ENCODE measurements at places on chromosomes 6 and 20.

- no peak for DNase-seq
Measured at GRCh38 chr6:167678102-167679101, 148.3 kb upstream of the AFDN start.

DNA sequence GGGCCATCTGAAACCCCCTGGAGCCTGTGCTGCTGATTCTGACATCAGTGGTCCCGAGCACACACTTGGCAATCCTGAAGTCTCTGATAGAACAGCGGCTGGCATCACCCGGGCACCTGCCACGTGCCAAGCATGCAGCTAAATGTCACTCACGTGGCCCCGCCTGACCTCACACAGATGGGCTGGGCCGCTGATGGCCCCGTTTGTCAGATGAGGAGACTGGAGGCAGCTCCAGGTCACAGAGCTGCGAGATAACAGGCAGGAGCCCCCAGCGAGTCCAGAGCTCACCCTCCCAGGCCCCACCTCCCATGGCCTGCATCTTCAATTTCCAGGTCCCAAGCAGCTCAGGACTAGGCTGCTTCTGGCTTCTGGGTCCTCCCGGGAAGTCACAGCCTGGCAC is 67.2 kb downstream of the YTHDF1 start:
- DNase-seq = no peak

- no peak for DNase-seq
Measured at GRCh38 chr6:107448776-107449175, 10.6 kb downstream of the PDSS2 start.

DNA sequence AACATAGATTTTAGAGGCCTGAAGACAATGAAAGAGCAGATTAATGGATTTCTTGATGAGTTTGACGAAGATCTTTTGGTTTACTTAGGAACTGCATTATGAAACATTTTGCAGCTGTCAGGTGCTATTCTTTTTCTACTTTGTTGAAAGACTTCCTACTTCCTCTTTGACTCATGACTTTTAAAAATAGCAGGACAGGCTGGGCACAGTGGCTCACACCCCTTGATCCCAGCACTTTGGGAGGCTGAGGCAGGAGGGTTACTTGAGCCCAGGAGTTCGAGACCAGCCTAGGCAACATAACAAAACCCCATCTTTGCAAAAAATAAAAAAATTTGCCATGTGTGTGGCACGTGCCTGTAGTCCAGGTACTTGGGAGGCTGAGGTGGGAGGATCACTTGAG is 52.0 kb downstream of the ITCH start:
- DNase-seq = no peak

DNA sequence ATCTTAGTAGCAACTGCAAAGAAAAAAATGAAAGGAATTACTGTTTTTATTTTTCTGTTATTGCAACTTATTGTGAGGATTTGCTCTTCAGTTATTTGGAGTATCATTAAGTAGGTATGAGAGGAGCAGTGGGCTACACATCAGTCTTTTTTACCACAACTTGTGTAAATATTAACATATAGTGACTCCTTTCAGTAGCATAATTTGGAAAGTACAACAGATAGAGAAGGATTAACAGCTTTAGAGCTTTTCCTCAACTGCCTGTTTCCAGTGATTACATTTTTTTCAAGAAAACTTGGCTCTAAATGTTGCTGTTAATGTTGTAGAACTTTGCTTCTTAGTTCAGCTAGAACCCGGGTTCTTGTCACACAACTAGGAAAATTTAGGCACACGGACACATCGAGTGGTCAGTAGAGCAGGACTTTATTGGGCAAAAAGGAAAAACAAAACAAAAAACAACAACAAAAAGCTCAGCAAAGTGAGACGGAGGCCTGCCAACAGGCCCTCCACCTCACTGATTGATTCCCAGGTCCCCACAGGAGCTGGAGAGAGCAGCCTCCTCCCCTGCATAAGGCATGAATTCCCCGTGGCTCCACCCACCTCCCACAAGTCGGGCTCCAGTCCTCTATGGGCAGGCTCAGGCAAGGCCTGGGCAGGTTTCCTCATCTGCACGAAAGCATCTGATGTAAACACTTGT is 75.1 kb downstream of the ADGRG6 start:
- DNase-seq = no peak

DNA sequence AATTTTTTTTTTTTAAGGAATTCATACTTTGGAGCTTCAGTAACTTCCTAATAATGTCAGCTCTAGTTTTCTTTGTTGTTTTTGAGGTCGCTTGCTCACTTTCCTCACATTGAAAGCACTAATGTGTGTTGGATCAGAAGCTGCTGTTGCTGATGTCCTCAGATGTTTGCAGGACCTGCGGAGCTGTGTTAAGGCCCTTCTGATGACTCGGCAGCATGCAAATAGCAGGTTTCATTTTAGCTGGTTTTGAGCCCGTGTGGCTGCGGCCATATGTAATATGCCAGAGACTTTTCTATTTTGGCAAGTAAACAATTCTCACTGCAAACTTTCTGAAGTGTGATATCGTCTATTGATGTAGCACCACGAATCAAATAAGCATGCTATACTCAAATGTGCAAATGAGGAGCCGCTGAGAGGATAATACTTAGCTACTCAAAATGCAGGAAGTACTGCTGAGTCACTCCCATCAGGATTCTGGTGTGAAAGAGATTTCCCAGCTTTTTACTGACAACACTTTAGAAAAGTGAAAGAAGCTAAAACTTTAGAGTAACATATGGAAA is 187.8 kb downstream of the SASH1 start:
- DNase-seq = peak; percentile 21

- no peak for DNase-seq
Measured at GRCh38 chr6:122388945-122389344, 10.5 kb upstream of the HSF2 start.

DNA sequence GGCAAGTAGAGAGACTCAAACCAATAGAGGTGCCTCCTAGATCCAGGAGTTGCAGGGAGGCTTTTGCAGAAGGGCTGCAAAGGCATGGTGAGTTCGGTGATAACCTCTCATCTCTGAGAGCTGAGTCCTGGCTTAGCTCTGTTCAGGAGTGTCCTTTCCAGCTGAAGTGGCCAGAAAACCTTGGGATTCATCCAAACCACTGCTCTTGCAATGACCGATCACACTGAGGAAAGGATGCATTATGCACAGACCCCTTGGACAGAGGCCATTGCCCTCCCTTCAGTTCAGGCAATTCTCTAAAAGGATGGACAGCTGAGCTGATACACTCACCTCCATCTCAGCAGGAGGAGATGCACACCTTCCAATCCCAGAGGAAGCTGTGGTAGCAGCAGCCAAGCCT is 158.8 kb upstream of the ENPP5 start:
- no peak for DNase-seq

GRCh38 chr6:33264015-33264414 is 7.7 kb downstream of the VPS52 start:
- no peak for DNase-seq

DNA sequence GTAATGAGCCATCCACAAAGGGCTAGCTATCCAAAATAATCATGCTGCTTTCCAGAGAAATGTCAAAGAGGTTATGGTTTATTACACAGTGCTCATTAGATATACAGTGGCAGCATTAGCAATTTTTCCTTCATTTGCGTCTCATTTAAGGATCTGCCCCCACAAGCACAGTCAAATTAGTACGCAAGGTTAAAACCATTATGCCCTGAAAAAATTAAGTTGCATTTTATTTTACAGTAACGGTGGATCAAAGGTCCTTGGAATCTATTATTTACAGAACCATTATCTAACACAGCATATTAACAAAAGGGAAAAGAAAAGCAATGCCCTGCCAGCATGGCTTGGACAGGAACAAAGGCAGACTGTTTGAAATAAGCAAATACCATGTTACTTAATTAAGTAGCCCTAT is 144.8 kb downstream of the PDSS2 start:
- no peak for DNase-seq

DNA sequence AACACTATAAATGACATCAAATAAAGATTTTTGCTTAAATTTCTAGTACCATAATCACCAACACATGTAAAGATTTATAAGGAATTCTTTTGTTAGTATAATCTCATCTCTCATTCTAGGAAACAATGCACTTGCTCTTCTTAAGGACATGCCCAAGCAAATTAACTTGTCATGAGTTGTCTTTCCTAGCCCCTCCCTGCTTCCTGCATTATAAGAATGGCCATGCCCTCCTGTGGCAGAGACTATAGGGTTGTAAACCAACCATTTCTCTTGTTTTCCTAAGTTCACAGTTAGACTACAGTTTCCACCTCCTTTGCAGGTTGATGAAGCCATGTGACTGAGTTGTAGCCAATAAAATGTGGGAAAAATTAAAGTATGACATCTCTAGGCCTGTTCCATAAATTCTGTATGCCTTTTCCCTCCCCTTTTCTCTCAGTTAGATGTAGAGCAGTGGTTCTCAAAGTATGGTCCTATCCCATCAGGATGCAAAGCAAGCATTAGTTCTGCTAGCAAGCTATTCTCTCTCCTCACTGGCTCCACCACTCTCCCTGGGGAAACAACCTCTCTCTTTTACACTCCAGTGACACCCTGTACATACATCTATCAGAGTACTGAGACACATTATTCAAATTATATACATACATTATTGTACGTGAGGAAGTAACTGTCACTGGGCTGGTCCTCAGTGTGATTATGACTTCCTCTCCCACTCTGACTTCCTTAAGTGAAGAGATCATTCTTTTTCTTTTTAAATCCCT is 295.0 kb downstream of the PKHD1 start:
- DNase-seq = no peak

DNA sequence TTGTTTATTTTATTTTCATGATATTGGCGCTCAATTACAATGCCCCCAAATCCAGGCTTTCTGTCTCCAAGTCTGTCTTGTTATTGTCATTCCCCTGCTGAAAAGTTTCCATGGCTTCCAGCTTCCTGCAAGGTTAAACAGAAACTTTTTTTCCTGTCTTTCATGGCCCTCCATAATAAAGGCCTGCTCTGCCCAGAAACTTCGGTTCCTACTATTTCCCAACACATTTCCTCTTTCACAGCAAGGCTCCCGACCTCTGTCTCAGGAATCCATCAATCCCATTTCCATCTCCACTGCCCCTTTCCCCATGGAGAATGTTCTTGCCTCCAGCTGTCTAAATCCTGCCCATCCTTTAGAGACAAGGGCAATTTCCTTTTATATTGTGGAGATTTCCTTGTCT is 365.2 kb upstream of the JARID2 start:
- no peak for DNase-seq

DNA sequence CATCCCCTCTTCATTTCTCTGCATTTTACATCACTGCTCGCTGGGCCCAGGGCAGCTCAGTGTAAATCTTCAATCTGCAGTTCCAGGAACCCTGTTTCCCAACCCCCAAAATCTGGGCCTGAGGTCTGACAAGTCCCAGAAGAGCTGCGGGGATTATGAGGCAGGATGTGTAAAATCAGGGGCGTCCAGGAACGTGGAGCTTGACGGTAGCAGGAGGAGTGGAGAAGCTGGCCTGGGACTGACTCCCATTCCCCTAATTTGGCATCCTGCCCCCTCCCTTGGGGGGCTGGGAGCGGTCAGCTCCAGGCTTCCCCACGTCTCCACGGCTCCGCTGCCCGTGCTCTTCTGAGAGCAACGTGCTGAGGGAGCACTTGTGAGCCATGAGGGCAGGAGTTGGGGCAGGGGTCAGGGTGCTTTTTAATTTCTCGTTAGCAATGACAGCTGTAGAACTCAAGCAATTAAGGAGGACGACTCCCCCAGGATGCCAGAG is 23.4 kb upstream of the VEGFA start:
- no peak for DNase-seq

DNA sequence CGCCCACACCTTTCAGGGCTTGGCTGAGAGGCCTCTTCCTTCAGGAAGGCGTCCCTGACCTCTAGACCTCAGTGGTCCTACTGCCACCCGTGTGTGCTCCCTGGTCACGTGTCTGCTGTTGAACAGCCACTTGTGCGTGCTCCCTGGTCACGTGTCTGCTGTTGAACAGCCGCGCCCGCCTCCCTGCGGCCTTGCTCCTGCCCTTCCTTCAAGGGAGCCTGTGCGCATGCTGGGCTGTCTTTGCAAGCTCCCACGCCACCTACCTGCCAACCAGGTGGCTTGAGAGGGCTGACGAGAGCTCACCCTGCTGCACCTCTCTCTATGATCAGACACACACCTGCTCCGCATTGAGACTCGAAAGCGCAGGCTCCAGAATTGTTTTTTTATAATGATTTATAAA is 179.3 kb downstream of the BMP7 start:
- DNase-seq = no peak

DNA sequence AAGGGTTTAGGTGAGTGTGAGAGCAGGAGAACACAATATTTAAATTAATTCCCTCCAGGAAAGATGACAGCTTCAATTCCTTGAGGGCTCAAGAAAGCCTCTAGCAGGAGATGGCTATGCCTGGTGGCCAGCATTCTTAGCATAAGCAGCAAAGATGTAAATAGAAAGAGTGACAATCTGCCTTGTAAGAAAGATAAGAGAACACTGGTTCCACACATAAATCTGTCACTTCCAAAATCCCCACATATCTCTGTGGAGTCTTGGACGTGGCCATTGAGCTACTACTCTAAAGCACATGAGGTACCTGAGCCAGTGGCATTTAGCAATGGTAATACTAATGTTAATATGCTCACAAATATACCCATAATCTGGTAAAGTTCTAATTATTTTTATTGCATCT is 29.2 kb downstream of the DEFB114 start:
- DNase-seq = no peak

GRCh38 chr6:11851387-11851786 is 72.8 kb upstream of the ADTRP start:
- peak; percentile 56 for DNase-seq

DNA sequence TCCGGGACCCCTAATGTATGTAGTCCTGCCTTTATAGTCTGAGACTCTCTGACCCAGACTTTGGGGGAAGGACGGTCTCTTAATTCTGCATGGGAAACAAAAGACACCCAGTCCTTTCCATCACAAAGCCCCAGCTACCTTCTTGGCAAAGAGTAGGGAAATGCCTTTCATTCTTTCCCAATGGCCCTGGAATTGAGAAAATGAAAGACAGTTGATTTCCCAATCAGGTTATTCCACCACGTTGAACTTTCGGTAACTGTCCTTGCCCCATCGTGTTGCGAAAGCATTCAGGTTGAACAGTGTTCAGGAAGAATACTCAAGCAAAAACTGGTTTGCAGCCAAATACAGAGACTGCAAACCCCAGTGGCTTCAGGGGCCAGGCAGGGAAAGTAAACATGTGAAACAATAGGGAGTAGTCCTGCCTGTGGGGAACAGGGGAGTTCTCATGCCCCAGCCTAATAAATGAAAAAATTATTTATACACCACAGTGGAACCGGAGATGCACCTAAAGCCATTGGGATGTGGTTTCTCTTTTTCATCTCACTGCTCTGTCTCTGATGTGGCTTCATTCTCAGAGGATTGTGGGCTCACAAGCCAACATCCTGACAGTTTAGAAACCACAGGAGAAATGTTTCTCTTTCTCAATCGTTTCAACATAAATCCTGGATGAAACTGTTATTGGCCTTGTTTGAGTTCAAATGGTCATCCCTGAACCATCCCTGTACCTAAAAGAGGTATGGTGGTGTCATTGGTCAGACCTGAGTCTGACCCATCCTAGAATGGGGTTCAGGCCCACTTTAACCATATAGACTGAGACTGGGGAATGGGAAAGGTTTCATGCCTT is 44.2 kb upstream of the SLC9A8 start:
- DNase-seq = peak; percentile 23

- no peak for DNase-seq
Measured at GRCh38 chr20:33541074-33541473, 51.2 kb downstream of the CBFA2T2 start.

- no peak for DNase-seq
Measured at GRCh38 chr20:53154540-53154939, 182.4 kb downstream of the TSHZ2 start.

- no peak for DNase-seq
Measured at GRCh38 chr20:19840111-19840710, 82.2 kb downstream of the RIN2 start.

Data from H54 (cell line).